ENCODE measurements at places on chromosomes 4 and X.
A peak's percentile ranks its signal among the peaks of the same experiment; 100 is the strongest.

DNA sequence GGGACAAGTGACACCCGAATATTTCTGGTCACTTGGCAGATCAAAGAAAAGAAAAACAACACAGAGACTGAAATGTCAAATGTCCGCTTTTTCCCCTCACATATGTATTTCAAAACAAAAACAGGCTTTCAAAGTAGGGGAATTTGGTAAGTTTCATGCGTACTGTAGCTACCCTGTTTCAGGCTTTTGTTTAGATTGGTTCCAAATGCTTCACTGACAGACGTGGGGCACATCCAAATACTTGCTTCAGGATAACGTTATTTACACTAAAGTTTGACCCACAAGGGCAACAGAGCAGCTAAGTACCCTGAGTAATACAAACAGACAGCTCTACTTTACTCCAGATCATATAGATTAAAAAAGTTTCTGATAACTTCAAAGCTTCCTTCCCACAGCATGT is 804.5 kb upstream of the POU3F4 start:
- no peak for DNase-seq

- DNase-seq: peak; percentile 58
These were observed 10.5 kb upstream of the ZCCHC13 start for GRCh38 chrX:74293343-74293946.

DNA sequence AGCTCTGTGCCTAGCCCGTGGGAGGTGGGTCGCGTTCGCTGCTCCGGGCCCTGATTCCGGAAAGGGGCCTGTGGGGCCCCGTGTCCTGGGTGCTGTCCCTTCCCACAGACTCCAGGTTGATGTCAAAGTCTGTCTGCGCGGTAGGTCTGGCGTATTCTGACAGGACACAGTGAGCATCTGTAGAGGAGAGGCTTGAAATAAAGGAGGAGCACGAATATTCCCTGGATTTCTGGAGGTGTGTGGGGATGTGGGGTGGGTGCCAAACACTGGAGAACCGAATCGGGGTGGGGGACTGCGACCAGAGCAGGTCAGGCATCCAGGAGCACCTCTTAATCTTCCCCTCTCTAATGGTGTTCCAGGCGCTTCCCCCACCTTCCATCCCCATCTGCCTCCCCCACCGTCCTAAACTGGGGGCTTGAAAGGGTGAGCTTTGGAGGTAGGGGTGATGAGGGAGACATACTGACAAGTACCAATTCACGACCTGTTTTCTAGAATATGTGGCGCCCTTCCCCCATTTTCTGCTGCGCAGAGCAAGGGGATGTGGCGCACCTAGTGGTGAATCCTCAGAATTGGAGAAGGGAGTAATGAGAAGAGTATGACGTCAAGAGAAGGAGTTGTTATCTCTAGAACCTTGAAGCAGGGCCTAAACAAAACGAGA is 877 bp downstream of the GPRASP1 start:
- no peak for DNase-seq

DNA sequence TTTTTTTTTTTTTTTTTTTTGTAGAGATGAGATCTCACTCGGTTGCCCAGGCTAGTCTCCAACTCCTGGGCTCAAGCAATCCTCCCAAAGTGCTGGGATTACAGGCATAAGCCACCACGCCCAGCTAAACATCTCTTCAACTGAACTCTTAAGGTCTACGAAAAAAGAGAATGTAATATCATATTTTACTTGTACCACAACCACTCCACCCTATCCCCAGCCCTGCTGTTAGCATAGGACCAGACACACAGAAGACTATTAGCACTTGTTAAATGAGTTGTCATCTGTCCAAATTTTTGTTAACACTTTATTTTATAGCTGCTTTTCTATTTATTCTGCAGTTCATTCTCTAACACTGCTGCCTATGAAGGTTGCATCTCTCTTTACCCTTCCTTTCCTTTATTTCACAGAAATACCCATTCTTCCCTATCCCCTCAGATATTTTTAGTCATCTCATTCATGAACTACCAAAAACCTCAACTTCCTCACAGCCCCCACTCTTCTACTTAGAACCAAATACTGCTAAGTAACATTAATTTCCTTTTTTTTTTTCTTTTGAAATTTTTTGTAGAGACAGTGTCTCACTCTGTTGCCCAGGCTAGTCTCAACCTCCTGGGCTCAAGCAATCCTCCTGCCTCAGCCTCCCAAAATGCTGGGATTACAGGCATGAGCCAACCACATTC is 10.1 kb downstream of the SNX12 start:
- no peak for DNase-seq

GRCh38 chrX:96407501-96407900 is 277.1 kb upstream of the DIAPH2 start:
- DNase-seq: no peak

DNA sequence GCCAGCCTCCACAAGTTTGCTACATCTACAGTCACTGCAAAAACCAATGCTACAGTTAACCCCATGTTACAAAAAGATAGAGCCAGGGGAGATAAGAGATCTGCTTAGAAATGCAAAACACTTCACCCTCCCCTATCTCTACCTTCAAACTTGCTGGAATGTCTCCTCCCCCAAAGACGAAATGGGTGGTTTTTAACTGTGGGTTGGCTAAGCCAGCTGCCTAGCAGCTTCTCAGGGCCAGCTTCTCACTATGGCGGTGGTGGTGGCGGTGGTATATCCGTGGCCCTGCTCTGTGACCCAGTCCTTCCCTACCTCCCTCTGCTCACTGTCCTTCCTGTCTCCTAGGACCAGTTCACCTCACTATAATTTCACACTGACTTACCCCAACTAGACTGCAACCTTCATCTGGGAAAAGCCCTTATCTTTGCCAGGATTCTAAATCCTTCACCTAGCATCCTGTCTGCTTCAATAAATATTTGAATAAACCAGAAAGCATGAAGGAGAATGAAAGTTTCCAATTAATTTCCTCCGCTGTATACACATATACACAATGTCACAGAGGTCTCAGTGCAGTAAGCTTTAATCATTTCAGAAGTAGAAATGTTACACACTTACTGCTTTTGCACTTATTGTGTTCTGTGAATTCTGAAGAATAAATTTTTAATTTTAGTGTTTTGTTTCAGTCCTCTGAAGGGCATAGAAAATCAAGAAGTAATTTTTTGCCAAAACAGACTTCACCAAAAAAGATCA is 46.3 kb downstream of the SH3KBP1 start:
- DNase-seq: no peak

DNA sequence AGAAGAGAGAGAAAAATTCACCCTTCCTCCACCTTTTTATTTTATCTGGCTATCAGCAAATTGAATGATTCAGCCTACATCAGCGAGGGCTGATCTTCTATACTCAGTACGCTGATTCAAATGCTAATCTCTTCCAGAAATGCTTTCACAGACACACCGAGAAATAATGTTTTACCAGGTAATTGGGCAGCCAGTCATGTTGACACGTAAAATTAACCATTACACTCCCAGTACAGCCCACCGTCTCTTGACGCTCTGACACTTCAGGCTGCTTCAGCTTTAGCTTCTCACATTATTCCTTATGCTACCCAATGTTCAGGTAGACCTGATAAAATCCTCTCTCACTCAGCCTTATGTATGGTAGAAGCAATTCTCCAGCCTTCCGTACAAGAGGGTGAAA is 835.2 kb upstream of the PCDH10 start:
- no peak for DNase-seq

DNA sequence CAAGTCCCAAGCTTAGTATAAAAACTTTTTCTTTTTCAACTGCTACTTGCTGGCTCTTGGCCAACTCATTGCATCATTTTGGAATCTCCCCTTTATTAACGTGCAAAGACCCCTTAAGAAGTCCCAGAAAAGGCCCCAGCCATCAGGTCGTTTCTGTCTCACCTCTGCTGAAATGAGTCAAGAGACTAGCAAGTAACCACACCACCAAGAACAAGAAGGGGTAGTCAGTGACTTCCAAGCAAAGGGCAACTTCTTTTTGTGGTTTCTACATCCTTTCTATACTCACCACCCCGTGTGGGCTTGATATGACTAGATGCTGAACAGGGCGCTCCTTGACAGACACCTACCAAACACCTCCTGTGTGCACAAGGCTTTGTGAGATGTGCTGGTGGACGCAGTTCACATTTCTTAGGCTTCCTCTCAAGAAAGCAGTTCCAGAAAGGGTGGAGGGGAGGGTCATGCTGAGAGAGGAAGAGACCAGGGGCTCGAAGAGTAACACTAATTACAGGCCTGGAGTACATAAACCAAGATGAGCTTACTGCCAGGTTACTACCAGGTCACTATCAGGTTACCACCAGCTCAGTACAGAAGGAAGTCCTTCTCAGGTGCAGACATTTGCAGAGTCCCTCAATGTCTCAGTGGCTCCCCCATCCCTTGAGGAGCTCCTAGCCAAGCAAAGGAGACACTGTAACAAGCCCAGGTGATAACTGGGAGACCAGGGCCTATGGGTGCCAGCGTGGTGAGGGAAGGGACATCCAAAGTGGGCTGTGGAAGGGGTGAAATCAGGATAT is 19.3 kb downstream of the JAKMIP1 start:
- no peak for DNase-seq

- no peak for DNase-seq
These were observed 9.5 kb downstream of the NAF1 start for GRCh38 chr4:163157157-163157556.

GRCh38 chr4:28913466-28913865 is 1806.7 kb upstream of the PCDH7 start:
- no peak for DNase-seq

- no peak for DNase-seq
These were observed 353.6 kb upstream of the RPS6KA3 start for GRCh38 chrX:20620306-20620705.

DNA sequence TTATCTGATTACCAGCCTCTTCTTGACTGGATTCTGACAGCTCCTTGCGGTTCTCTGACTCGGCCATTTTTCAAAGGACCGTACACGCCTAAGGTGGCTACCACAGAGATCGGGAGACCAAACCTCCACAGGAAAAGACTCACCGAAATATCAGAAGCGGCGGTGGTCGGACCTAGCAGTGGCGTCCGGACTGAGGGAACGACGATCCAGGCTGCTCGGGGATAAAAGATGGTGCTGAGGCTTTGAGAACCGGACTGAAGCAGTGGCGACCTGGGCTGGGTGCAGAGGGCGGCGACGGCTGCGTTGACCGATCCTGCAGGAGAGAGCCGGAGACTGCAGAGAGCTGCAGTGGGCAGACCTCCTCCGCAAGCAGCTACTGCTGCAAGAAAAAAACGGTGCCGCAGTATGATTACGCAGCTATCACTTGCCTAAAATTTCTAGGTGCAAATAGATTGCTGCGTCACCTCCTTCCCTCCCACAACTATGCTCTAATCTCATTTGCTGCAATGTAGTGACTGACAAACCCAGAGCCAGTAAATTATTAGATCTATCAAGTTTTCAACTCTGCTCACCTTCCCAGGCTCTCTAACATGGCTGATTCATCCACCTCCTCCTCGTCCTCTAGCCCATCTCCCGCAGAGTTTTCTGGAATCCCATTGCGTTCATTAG is at the start of gene NAP1L2:
TSS of gene NAP1L2 (minus strand) at position 426 of the 669 bp plus-strand sequence. CDS start at position 67, 359 bp downstream.
- peak; percentile 67 for DNase-seq

- DNase-seq: no peak
These were observed 10.4 kb downstream of the SMPX start for GRCh38 chrX:21747558-21747957.

GRCh38 chr4:110412354-110413065 is 63.4 kb upstream of the ENPEP start:
- no peak for DNase-seq

- DNase-seq: no peak
These were observed 107.4 kb upstream of the MAMLD1 start for GRCh38 chrX:150255441-150256296.

- DNase-seq: no peak
These were observed 48.3 kb upstream of the NOCT start for GRCh38 chr4:138967313-138967712.

DNA sequence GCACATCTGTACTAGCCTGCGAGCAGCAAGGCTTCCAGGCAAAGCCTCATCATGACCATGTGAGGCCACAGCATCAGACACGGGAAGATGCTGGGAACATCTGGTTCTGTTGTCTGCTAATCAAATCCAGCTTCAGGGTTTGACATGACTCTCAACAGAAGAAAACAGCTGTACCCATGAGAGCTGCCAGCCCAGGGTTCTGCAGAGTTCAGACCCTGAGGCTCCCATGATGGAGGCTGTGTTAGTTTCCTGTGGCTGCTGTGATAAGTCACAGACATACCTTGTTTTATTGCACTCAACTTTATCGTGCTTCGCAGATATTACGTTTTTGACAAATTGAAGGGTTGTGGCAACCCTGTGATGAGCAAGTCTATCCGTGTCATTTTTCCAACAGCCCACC is 37.5 kb downstream of the JAKMIP1 start:
- DNase-seq: no peak

GRCh38 chr4:108081256-108081655 is 87.5 kb downstream of the LEF1 start:
- no peak for DNase-seq

DNA sequence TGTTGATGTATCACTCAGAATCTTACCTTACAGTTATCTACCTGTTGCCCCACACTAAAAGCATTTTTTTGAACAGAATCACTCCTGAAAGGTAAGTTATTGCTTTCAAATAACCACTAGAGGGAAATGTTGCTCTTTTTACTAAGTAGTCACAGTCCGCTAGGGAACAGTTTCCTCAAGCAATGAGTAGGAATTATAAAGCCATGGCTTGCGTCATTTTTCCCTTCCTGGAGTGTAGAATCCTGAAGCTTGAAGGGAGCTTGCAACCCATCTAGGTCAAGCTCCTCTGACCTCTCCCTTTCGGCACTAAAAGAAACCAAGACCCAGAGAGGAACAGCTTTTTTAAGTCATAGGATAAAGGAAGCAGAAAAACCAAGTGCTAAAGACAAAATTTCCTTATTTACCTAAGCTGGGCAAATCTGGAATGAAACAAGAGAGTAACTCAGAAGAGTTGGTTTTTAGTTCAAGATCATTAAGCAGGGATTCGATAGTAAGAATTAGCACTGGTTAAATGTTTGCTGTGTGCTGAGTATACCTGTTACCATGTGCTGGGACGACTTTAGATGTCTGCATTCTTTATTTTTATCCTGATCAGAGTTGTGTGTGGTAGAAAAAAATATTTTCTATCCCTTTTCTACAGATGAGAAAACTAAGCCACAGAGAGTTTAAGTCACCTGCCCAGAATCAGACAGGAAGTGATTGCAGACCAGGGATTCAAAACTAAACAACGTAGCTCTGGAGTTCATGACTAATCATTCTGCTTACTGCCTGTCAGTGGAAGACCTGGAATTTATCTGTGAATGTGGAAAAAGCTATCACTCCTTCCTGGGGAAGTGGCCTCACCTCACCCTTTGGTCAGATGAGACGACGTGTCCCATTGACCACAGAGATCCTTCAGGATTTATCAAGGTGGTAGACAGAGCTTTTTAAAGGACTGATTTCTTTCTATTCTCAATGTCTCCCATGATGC is 631.5 kb downstream of the RAB28 start:
- DNase-seq: peak; percentile 47

- DNase-seq: no peak
These were observed 128.0 kb downstream of the ARHGEF9 start for GRCh38 chrX:63656871-63657580.

All from DMS79 treated with DMSO at 0.1 percent for 48 hours (cell line).